ENCODE measurements at places on chromosomes 5 and 9. TPM values are rescaled to one million over a fixed set of nuclear protein-coding genes. Genes with fewer than 3 reads are reported as not detected.

- peak; percentile 74 for DNase-seq
- no peaks in the 10 kb centered on the region for H3K4me1 ChIP-seq
- no peak overlapping the region for H3K4me3 ChIP-seq
- no peak overlapping the region for H3K27ac ChIP-seq
- H3K27me3 ChIP-seq = no peaks in the 10 kb centered on the region
- no peaks in the 10 kb centered on the region for H3K36me3 ChIP-seq
These were observed 313.2 kb downstream of the SLIT3 start for GRCh38 chr5:168987543-168988300.

DNA sequence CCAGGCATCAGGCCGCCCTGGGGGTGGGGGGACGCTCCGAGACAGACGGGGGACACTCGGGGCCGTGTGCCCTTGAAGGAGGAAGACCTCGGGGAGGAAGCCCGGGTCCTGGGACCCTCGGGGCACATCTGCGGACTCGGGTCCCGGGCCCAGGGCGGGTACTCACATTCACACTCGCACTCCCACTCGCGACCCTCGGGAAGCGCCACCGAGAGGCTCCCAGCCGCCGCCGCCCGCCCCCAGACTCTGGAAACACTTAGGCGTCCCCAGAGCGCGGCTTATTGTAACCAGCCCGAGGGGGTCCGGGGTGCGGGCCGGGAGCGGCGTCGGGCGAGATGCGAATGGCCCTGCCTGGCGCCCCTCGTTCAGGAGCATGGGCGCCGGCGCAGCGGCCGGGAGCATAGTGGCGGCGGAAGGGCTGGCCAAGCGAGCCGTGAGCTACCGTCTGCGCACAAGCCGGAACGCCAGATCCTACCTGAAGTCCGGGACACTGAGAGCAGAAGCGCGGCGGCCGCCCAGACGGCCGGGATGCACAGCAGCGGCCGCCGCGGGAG lies 559 bp downstream of the ROR2 start:
- no peaks in the 10 kb centered on the region for H3K36me3 ChIP-seq
- peak overlapping the region; percentile 90 for H3K27ac ChIP-seq
- peak overlapping the region; percentile 66 for H3K4me3 ChIP-seq
- H3K27me3 ChIP-seq = no peaks in the 10 kb centered on the region
- peak; percentile 38 for DNase-seq

GRCh38 chr5:126348855-126349635 lies 74.2 kb upstream of the GRAMD2B start:
- no peaks in the 10 kb centered on the region for H3K27me3 ChIP-seq
- no peak overlapping the region for H3K27ac ChIP-seq
- H3K4me3 ChIP-seq = no peak overlapping the region
- no peak for DNase-seq
- H3K36me3 ChIP-seq = no peaks in the 10 kb centered on the region

KCNV2 gene
- total RNA-seq = not detected

DNA sequence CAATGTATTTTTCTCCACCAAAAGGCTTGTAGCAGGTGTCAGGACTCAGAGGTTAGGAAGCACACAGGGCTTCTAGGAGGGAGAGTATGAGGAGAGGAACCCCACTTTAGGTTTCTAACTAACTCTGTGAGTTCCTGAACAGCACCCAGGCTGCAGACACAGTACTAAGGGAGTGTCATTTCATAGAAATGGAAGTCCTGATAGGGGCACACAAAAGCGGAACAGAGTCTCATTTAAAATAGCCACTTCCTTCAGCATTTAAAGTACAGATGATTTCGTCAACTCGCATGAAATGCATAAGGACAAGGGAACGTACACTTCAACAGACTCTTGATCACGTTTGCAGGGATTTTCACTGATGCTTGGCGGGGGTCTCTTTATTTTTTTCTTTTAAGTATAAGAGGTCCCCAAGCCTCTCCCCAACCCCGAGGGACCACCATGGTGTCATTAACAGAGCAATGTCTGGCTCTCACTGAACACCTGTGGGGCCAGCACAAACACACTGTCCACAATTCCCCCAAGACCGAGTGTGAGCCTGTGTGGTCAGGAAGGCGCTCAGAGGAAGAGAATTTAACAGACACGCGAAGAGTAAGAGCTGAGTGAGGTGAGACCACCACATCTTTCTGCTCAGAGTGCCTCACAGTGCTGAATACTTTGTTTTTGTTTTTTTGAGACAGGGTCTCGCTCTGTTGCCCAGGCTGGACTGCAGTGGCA lies 82.3 kb downstream of the SECISBP2 start:
- H3K4me3 ChIP-seq = no peak overlapping the region
- H3K4me1 ChIP-seq = no peaks in the 10 kb centered on the region
- H3K27ac ChIP-seq = no peak overlapping the region
- DNase-seq = no peak

DNA sequence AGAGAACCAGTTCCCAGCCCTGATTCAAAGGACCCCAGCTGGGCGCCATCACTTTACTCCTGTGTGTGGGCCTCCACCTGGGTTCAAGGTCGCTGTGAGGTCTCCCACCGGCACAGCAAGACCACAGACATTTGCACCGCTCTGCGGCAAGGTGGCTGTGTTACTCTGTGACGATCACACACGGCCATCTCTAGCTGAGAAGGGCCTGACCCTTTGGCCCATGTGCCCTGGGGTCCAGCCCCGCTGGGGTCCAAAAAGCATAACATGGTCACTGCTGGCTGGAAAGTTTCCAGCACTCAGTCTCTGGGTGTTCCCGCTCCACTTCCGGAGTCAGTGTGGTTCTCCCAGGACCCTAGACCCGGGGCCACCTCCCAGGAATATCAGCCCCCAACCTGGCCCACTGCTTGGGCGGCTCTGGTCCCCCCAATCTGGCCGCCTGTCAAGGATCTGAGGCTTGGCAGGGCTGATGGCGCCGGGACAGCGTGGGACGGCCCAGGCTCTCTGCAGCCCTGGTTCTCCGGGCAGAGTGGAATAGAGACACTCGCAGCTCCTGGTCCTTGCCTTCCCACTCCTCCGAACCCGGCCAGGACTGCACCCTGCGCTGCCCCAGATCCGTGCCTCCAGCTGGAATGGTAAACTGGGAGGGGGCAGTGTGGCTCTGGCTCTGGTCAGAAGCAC lies 3.9 kb upstream of the LMX1B start:
- H3K4me3 ChIP-seq = no peak overlapping the region
- H3K27me3 ChIP-seq = peaks cover 16% of the 10 kb centered on the region
- no peaks in the 10 kb centered on the region for H3K4me1 ChIP-seq
- no peak for DNase-seq
- no peak overlapping the region for H3K27ac ChIP-seq
- H3K36me3 ChIP-seq = no peaks in the 10 kb centered on the region

- H3K27me3 ChIP-seq = no peaks in the 10 kb centered on the region
- no peaks in the 10 kb centered on the region for H3K4me1 ChIP-seq
- no peak for DNase-seq
- no peak overlapping the region for H3K4me3 ChIP-seq
- H3K27ac ChIP-seq = no peak overlapping the region
These were observed 94.6 kb upstream of the DNAH5 start for GRCh38 chr5:14039063-14039462.

MOB3B gene
- total RNA-seq = 9.7 TPM

- H3K27ac ChIP-seq = no peak overlapping the region
- no peaks in the 10 kb centered on the region for H3K27me3 ChIP-seq
- no peaks in the 10 kb centered on the region for H3K36me3 ChIP-seq
- H3K4me1 ChIP-seq = no peaks in the 10 kb centered on the region
- DNase-seq = no peak
These were observed 2.4 kb upstream of the DOK3 start for GRCh38 chr5:177511796-177512675.

GRCh38 chr9:7676609-7677156 lies 122.9 kb downstream of the DMAC1 start:
- H3K4me3 ChIP-seq = no peak overlapping the region
- H3K27me3 ChIP-seq = no peaks in the 10 kb centered on the region
- no peaks in the 10 kb centered on the region for H3K36me3 ChIP-seq
- no peak for DNase-seq
- no peaks in the 10 kb centered on the region for H3K4me1 ChIP-seq

DNA sequence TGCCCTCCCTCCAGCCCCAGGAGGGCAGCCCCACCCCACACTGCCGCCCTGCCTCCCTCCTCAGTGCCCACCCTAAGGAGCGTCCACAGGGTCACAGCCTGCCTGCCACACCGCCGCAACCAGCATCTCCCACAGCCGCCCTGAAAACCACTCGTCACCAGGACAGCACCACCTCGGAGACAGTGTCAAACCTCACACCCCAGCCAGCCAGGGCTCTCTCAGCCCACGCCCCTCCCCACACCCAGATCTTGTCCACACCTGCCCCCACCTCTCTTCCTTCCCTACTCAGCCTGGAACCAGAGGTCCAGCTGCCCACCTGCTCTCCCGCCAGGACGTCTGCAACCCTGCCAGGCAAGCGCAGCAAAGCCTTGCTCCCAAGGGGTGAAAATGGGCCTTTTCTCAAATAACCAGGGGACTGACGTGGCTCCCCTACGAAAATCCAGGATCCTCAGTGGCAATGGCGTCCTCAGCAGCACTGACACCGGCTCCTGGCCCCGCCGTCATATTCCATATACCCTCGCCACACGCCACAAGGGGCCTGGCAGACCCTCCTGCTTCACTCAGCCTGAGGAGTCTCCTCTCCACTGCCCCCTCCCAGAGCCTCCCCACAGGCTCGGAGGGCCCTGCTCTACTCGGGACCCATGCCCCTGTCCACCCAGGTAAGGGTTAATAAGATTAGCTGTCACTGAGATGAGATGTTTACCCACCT lies 71.0 kb upstream of the ADAMTS2 start:
- no peaks in the 10 kb centered on the region for H3K36me3 ChIP-seq
- no peak overlapping the region for H3K4me3 ChIP-seq
- no peak overlapping the region for H3K27ac ChIP-seq
- H3K27me3 ChIP-seq = no peaks in the 10 kb centered on the region

DNA sequence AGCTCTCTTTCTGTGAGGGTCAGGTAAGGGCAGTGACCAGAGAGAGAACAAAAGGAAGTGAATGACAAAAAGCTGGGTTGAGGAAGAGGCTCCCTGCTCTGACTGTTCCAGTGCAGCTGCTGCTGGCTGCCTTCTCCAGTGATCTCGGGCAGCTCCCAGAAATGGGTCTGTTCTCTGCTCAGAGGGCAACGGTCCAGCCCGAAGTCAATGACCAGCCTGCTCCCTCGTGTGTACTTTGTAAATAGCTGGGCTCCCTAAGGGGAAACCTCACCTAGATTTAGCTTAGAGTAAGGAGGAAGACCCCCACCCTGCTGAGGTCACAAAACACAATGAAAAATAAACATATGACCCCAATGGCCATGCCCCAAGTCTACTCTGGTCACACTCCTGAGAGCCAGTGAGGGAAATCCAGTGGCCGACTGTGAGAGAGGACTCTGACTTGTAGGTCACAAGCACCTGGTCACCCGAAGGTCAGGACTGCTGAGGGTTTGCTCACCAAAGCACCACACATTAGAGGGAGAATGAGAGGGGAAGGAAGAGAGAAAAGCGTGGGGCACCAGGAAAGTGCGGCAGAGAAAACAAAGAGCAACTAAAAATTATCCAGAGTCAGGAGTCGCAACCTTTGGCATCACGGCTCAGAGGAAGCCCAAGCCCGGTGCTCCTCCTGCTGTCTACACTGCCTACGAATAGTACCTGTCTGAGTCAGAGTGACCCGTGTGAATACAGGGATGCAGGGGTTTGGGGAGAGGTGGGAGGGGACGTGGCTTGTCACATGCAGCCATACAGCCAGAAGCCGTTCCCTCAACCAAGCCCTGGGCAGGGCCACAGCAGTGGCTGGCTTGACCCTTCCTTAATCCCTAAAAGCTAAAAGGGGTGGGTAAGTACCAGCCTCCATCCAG lies 19.8 kb downstream of the NIPAL4 start:
- no peak overlapping the region for H3K4me3 ChIP-seq
- no peaks in the 10 kb centered on the region for H3K27me3 ChIP-seq
- DNase-seq = no peak
- H3K27ac ChIP-seq = no peak overlapping the region
- no peaks in the 10 kb centered on the region for H3K4me1 ChIP-seq

DNA sequence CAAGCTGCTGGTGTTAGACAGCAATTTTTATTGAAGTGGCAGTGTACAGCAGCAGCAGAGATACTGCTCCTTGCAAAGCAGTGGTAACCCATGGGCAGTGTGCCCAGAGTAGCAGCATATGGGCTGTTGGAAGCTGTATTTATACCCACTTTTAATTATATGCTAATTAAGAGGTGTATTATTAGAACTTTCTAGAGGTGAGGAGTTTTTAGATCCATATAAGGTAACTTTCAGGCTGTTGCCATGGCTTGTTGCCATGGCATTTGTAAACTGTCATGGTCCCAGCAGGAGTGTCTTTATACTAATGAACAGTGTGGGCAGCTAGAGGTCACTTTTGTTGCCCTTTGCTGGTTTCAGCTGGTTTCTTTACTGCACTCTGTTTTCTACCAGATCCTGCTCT lies 3.7 kb upstream of the PJA2 start:
- H3K4me1 ChIP-seq = no peaks in the 10 kb centered on the region
- H3K27ac ChIP-seq = no peak overlapping the region
- no peak overlapping the region for H3K4me3 ChIP-seq
- H3K27me3 ChIP-seq = no peaks in the 10 kb centered on the region
- DNase-seq = no peak

DNA sequence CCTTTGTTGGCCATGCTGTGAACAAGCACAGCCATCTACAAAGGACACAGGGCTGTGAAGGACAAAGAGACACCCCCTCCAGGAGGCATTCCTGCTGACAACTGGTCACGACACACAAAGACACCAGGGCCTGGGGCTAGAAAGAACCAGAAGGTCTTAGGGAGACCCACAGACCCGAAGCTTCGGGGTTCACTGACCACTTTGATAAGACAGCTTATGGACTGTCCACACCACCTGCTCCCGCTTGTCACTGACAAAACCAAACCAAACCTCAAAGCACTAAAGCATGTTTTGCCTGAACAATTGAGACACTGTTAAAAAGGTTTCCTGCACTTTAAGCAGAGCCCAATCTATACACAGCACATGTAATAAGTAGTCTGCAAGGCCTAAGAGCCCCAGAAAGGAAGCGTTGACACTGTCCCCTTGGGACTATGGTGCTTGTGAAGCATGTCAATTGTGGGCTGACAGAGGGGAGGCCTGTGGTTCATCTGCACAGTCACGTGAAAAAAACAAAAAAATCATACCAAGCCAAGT lies 185.0 kb downstream of the GAPVD1 start:
- no peak overlapping the region for H3K27ac ChIP-seq
- no peaks in the 10 kb centered on the region for H3K4me1 ChIP-seq
- H3K4me3 ChIP-seq = no peak overlapping the region
- DNase-seq = no peak
- no peaks in the 10 kb centered on the region for H3K36me3 ChIP-seq

DNA sequence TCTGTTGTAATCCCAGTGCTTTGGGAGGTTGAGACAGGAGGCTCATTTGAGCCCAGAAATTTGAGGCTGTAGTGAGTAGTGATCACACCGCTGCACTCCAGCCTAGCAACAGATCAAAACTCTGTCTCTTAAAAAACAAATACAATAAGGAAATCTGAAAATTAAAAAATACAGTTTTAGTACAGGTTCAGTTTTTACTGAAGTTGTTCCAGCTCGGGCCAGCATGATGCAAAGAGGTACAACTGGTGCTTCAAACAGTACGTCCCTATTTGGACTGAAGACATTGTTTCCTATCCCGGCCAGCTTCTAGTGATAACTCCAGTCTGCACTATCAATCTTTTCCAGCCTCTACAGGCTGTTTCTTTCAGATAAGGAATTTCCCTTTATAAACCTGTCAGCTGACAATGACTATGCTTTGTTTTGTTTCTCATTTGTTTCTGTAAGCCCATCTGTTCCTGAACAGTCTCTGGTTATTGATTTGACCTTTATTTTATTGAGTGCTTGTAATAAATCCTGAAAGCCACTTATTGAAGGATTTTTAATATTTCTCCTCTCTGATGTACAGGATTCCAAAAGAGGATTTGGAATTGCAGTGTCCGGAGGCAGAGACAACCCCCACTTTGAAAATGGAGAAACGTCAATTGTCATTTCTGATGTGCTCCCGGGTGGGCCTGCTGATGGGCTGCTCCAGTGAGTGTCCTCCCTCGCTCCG lies 41.9 kb downstream of the TJP2 start:
- H3K4me1 ChIP-seq = no peaks in the 10 kb centered on the region
- no peaks in the 10 kb centered on the region for H3K27me3 ChIP-seq
- H3K36me3 ChIP-seq = no peaks in the 10 kb centered on the region

PDE8B gene
- total RNA-seq = 13.5 TPM

All from uterus (tissue), 4 donors.